Naive thymus-derived CD8-positive, alpha-beta T cell (primary cell): ENCODE measurements at places on chromosomes 1 and 21.

DNA sequence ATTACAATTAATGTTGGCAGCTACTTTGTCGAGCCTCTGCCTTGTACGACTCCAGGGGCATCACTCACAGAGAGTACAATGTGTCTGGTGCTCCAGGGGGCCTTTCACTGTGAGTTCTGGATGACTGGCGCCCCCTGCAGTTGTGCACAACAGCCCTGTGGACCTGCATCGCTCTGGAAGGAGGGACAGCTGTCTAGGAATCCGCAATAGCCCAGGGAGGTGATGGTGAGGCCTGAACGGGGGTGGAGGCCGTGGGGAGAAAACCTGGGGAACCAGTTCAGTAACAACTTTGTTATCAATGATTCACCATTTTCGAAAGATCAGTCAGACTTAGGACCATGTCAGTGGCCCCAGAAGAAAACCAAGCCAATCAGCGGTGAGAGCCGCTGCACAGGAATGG, 189.1 kb downstream of the KAZN start:
- H3K4me1 ChIP-seq: peaks cover 2% of the 10 kb centered on the region
- H3K27me3 ChIP-seq: no peaks in the 10 kb centered on the region
- no peak overlapping the region for H3K4me3 ChIP-seq
- H3K36me3 ChIP-seq: no peaks in the 10 kb centered on the region
- H3K27ac ChIP-seq: no peak overlapping the region
- DNase-seq: no peak

- DNase-seq: no peak
- H3K27ac ChIP-seq: no peak overlapping the region
- no peaks in the 10 kb centered on the region for H3K27me3 ChIP-seq
- H3K36me3 ChIP-seq: peaks cover 7% of the 10 kb centered on the region
- H3K4me3 ChIP-seq: no peak overlapping the region
Observed at GRCh38 chr1:243217349-243217748, 37.7 kb downstream of the CEP170 start.

DNA sequence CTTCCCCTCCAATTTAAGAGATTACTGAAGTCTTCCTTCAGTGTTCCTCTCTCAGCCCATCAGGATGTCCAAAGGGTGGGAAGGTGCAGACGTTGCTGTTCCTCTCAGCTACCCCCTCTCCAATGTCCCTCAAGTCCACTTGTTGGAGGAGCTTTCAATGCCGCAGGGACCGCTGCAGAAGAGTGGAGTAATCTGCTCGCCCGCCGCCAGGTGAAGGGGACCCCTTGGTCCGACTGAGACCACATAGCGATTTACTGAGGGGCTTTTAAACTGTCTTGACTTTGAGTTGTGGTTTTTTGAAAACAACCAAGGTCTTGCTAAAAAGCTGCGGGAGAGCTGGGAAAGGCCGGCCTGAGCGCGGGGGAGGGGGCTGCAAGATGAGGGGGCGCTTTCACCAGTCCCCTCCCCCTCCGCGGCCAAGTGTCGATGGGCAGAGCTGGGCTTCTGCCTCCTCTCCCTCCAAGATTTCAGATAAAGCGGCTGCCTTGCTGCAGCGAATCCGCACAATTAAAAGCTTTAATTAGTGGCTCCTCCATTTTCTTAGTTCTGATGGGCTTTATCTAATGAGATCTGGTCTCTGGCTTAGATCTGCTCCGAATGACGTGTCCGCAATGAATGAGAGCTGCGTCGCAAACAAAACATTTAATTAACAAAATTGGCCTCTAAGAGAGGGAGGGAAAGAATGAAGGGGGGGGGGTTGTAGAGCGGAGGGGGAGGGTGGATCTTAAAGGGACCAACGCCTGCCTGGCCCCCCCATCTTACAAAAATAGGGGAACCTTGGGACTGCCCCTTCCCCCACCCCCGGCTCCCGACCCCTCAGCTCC, 5.9 kb downstream of the LMO4 start:
- H3K27ac ChIP-seq: peak overlapping the region; percentile 86
- no peaks in the 10 kb centered on the region for H3K27me3 ChIP-seq
- H3K36me3 ChIP-seq: peaks cover under 1% of the 10 kb centered on the region
- H3K4me1 ChIP-seq: peaks cover 31% of the 10 kb centered on the region

GRCh38 chr1:56520016-56520601, 59.3 kb downstream of the PLPP3 start:
- no peak for DNase-seq
- no peaks in the 10 kb centered on the region for H3K4me1 ChIP-seq
- no peak overlapping the region for H3K4me3 ChIP-seq

DNA sequence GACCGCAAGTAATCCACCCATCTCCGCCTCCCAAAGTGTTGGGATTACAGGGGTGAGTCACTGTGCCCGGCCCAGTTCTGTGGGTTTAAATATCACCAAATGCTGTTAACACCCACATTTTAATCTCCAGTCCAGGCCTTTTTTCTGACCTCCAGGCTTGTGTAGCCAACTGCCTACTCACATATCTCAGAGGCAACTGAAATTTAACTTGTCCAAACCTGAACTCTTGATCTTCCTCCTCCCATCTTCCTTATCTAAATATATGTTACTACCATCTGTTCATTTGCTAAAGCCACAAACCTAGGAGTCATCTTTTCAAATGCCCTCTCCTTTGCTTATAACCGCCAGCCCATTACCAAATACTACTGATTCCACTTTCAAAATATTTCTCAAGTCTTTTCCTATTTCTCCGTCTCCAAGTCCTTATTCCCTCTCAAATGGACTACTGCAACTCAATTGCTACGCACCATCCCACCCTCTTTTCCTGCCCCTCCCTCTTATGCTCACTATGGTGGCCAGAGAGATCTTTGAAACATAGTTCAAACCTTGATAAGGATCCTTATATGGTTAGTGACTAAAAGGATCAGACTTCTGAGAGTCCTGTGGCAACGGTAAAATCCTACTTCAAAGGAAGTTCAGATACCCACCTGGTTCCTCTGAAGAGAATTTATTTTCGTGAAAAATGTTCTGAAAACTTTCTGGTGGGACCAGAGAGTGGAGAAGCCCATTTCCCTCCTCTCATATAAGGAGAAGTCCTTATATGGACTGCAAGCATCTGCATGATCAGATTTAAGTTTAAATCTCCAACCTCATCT, 78.5 kb upstream of the CDC42BPA start:
- no peak overlapping the region for H3K4me3 ChIP-seq
- no peaks in the 10 kb centered on the region for H3K36me3 ChIP-seq
- DNase-seq: no peak
- no peaks in the 10 kb centered on the region for H3K4me1 ChIP-seq
- H3K27ac ChIP-seq: no peak overlapping the region

GRCh38 chr1:44609412-44609767, 64.9 kb downstream of the TMEM53 start:
- peak; percentile 25 for DNase-seq
- no peaks in the 10 kb centered on the region for H3K4me1 ChIP-seq
- H3K27ac ChIP-seq: no peak overlapping the region
- no peaks in the 10 kb centered on the region for H3K36me3 ChIP-seq
- H3K27me3 ChIP-seq: no peaks in the 10 kb centered on the region

GRCh38 chr1:220389634-220390033, 117.4 kb upstream of the RAB3GAP2 start:
- no peaks in the 10 kb centered on the region for H3K36me3 ChIP-seq
- H3K27me3 ChIP-seq: peaks cover 16% of the 10 kb centered on the region
- no peak for DNase-seq
- no peaks in the 10 kb centered on the region for H3K4me1 ChIP-seq

DNA sequence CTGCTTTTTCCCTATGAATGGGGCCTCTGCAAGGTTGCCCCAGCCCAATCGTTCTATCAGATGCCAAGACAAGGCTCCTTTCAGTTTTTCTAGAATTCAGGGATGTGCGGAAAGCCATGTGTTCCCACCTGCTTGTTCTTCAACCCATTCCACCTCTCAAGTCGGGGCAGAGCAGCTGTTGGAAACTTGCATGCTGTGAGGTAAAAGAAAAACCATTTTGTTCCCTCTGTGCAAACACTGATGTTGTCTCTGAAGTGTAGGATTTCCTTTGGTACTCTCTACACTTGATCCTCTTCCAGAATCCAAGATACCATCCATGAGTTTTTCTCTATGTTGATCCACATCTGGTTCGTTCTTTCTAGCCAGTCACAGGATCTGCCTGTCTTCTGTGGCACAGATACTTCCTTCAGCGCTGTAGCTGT, 7.3 kb downstream of the IER5 start:
- no peak for DNase-seq
- H3K27me3 ChIP-seq: no peaks in the 10 kb centered on the region
- no peak overlapping the region for H3K4me3 ChIP-seq
- peaks cover 72% of the 10 kb centered on the region for H3K4me1 ChIP-seq

DNA sequence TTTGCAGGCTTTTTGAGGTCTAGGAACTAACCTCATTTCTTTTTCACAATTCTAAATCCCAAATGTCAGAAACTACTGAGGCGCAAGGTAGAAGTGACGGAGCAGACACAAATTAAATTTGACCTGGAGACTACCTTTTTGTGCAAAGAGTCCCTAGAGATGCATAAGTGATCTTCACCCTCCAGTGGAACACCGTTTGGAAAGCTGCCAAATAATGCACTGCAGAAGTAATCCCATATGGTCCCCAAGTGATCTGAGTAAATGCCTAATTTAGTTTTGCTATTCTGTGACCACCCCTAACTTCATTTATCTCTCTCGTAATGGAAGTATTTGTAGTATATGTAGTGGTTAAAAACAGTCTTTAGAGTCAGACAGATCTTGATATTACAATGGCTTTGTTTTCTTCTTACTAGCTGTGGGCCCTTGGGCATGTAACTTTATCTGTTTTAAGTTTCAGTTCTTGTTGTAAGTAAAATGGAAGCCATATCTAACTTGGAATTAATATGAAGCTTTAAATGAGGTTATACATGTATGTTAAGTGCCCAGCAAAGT, 70.4 kb upstream of the IPO9 start:
- H3K4me3 ChIP-seq: no peak overlapping the region
- H3K36me3 ChIP-seq: no peaks in the 10 kb centered on the region
- DNase-seq: no peak
- peaks cover 2% of the 10 kb centered on the region for H3K27me3 ChIP-seq

DNA sequence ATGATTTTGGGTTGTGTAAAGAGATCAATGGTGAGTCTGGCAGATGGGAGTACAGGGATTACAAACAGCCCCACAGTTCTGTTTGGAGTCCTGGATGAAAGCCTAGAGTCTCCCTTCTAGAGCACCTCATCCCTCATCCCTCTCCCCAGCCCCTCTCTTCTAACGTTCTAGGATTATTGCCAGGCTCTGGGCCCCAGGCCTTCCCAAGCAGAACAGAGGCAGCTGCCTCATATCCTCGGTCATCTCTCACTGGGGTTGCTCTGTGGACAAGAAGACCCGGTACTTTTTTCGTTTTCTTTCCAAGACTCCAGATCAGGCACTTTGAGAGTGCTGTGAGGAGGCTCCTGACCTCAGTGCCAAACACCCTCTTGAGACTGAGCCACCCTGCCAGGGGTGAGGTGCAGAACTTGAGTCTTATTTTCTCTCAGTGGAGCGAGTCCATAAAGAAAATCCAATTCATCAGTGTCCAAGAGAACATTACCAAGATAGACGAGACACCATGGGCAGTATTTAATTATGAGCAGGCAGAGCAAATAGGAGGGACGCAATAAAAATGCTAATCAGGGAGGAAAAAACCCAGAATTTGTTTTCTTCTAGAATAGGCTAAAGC, 17.1 kb upstream of the KCND3 start:
- peaks cover 27% of the 10 kb centered on the region for H3K27me3 ChIP-seq
- H3K27ac ChIP-seq: no peak overlapping the region
- H3K4me1 ChIP-seq: peaks cover 5% of the 10 kb centered on the region
- H3K4me3 ChIP-seq: no peak overlapping the region
- H3K36me3 ChIP-seq: no peaks in the 10 kb centered on the region

GRCh38 chr1:1558591-1558990, 16.1 kb downstream of the SSU72 start:
- H3K27me3 ChIP-seq: no peaks in the 10 kb centered on the region
- H3K27ac ChIP-seq: peak overlapping the region; percentile 19
- no peaks in the 10 kb centered on the region for H3K36me3 ChIP-seq
- no peak for DNase-seq

GRCh38 chr1:163170975-163171676, 31.6 kb downstream of the RGS5 start:
- no peaks in the 10 kb centered on the region for H3K36me3 ChIP-seq
- H3K27me3 ChIP-seq: peaks cover 11% of the 10 kb centered on the region
- DNase-seq: no peak
- no peaks in the 10 kb centered on the region for H3K4me1 ChIP-seq

- no peak overlapping the region for H3K27ac ChIP-seq
- H3K4me1 ChIP-seq: no peaks in the 10 kb centered on the region
- H3K27me3 ChIP-seq: no peaks in the 10 kb centered on the region
- DNase-seq: no peak
- no peak overlapping the region for H3K4me3 ChIP-seq
- H3K36me3 ChIP-seq: no peaks in the 10 kb centered on the region
Observed at GRCh38 chr1:113681596-113682337, 77.5 kb downstream of the PHTF1 start.

- H3K36me3 ChIP-seq: no peaks in the 10 kb centered on the region
- DNase-seq: no peak
- H3K27me3 ChIP-seq: peaks cover 6% of the 10 kb centered on the region
- no peak overlapping the region for H3K27ac ChIP-seq
- no peak overlapping the region for H3K4me3 ChIP-seq
Observed at GRCh38 chr1:9481048-9481447, 58.2 kb upstream of the SLC25A33 start.

GRCh38 chr1:239858057-239858456, 233.6 kb upstream of the FMN2 start:
- no peak overlapping the region for H3K27ac ChIP-seq
- no peak overlapping the region for H3K4me3 ChIP-seq
- peaks cover 4% of the 10 kb centered on the region for H3K36me3 ChIP-seq

GRCh38 chr1:77424236-77424635, 142.4 kb downstream of the AK5 start:
- peaks cover 60% of the 10 kb centered on the region for H3K36me3 ChIP-seq
- H3K27ac ChIP-seq: no peak overlapping the region
- no peak for DNase-seq
- H3K27me3 ChIP-seq: no peaks in the 10 kb centered on the region
- H3K4me1 ChIP-seq: peaks cover 24% of the 10 kb centered on the region

GRCh38 chr21:17711896-17712295, 99.2 kb upstream of the BTG3 start:
- H3K27ac ChIP-seq: no peak overlapping the region
- no peak overlapping the region for H3K4me3 ChIP-seq
- peaks cover 5% of the 10 kb centered on the region for H3K4me1 ChIP-seq
- no peaks in the 10 kb centered on the region for H3K27me3 ChIP-seq

DNA sequence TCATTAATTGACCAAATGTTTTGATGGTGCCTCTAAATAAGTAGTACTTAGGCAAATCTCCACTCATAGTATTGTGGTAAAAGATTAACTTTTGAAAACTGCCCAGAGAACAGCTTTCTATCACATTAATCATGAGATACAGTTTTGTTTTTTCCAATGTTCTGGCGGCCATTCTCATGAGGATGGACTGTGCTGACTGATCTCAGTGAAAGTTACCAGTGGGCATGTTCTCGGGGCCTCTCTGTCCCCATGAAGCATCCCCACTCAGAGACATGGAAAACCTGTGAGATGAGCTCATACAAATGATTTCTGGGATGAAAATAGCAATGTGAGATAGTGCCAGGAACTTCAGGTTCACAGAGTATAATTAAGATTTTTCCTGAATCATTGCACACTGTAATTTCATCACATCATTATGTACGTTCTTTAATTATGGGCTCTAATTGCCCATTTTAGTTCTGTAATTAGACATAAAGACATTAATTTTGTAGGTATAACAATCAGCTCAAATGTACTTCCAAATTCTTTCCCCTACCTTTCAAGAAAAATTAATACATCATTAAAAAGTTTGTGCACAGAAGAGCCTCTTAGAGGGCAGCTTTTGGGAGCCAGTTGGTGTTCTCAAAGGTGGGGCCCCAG, 40.5 kb downstream of the DDR2 start:
- H3K27ac ChIP-seq: no peak overlapping the region
- no peak overlapping the region for H3K4me3 ChIP-seq
- H3K36me3 ChIP-seq: no peaks in the 10 kb centered on the region
- DNase-seq: no peak
- H3K27me3 ChIP-seq: peaks cover 3% of the 10 kb centered on the region
